ENCODE measurements at places on chromosomes 11 and 22. TPM values are rescaled to one million over a fixed set of nuclear protein-coding genes. Genes with fewer than 3 reads are reported as not detected.

GGTLC2 gene
- not detected for total RNA-seq

ZNF280B gene
- 3.3 TPM for total RNA-seq

SCUBE2 gene
- total RNA-seq: 0.43 TPM

RIMBP3C gene
- total RNA-seq: not detected

GRIK4 gene
- 0.06 TPM for total RNA-seq

SLC2A11 gene
- 14.3 TPM for total RNA-seq

CTSC gene
- total RNA-seq: 219 TPM

- DNase-seq: no peak
These were observed 14.9 kb downstream of the FZD4 start for GRCh38 chr11:86940122-86940777.

DNA sequence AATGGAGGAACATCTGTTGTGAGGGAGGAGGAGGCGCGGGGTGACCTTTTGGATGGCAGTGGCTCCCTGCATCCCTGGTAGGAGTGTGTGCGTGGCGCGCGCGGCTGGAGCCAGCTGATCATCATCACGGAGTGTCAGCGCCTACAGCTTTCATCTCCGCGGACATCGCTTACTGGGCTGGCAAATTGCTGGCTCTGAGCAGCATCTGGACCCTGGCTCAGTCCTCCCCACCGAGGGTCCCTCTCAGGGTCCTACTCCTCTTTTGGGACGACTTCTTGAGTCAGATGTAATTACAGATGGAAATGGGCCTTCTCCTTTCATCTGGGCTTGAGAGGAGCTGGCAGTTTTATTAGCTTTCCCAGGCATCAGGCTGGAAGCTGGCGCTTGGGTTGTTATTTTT is 85.3 kb downstream of the CACNA1I start:
- no peak for DNase-seq

- DNase-seq: no peak
These were observed 3.0 kb downstream of the KIF18A start for GRCh38 chr11:28104984-28105383.

GRCh38 chr11:35141571-35141971 is 2.6 kb downstream of the CD44 start:
- DNase-seq: no peak

GRCh38 chr11:133947321-133947756 is 9.4 kb downstream of the IGSF9B start:
- no peak for DNase-seq

DNA sequence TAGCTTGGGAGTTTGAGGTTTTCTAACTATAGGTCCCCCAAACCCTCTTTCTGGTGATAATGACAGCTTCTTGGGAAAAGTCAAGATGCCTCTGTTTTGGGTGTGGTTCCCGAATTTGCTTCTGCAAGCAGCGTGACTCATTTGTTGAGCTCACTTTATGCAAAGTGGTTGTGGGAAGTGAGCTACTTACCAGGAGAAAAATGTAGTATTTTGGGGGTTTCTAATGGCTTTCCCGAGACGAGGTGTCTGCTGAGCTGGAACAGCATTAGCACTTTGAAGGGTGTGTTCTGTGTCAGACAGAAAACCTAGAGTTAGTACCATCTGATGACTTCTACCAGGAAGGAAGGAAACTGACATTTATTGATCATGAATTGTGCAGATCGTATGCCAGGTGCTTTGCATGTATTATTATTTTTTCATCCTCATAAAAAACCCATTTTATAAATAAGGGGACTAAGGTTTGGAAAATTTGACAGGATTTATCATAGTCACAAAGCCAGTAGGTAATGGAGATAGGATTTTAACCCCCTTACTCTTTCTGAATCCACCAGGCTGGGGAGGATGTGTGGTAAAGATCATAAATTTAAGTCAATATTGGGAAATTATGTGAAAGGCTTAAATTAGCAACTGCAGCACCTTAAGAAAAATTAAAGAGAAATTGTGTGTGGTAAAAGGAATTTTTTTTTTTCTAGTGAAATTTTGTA is 108.8 kb upstream of the CD44 start:
- DNase-seq: no peak

DNA sequence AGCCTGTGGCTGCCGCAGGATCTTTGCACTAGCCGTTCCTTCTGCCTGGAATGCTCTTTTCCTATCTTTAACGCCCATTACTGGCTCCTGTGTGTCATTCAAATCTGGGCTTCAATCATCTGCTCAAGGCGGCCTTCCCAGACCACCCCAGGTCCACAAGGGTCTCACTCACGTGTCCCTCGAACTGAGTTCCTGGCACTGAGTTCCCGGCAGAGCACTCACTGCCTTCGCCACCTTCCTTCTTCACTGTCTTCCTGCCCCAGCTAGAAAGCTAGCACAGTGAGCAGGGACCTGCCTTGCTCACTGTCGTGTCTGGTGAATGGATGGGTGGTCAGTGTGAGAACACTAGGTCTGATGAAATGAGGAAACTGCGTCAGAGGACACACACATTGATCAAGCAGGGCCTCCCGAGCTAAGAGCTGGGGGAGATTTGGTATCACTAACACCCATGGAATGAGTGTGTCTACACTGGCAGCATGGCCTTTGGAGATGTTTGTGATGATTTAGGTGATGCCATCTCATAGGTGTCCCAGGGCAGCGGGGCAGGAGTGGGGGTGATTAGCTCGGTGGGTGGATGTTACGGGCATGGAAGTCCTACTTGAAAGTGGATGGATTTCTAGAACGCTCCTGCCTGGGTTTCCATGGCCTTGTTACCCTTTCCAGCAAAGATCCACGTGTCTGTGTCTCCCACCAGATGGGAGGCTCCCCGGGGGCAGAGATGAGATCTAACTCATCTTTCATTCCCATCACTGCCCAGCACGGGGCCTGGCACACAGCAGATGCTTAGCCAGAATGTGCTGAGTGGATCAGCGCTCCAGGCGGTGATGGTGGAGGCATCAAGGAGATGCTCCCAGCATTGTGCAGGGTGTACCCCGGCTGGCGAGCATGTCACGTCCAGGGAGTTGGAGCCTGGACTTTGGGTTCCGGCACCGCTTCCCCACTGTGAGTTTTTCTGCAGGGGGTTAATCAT is 64.5 kb downstream of the SHISAL1 start:
- DNase-seq: no peak

DNA sequence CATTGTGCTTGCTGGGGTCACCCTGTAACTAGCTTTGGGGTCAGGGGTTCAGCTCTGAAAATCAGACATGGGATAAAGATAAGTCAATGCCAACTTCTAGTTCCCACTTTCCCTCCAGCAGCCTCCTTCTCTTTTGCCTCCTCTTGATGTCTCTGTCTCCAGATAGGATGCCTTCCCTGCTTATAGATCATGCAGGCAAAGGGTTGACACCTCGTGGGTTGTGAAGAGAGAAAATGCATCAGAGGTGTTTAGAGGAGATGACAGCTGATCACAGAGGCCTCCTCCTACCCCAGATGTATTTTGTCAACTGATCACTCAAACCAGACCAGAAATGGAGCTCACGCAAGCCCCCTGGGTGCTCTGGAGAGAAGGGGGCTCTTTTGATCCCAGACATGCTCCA is 337.8 kb downstream of the BUD13 start:
- no peak for DNase-seq

GRCh38 chr11:3970108-3970507 is 114.6 kb downstream of the STIM1 start:
- DNase-seq: no peak

- no peak for DNase-seq
These were observed 53.9 kb upstream of the ANO1 start for GRCh38 chr11:70024036-70024772.

GRCh38 chr11:1481483-1481825 is 5.1 kb downstream of the MOB2 start:
- DNase-seq: no peak

DNA sequence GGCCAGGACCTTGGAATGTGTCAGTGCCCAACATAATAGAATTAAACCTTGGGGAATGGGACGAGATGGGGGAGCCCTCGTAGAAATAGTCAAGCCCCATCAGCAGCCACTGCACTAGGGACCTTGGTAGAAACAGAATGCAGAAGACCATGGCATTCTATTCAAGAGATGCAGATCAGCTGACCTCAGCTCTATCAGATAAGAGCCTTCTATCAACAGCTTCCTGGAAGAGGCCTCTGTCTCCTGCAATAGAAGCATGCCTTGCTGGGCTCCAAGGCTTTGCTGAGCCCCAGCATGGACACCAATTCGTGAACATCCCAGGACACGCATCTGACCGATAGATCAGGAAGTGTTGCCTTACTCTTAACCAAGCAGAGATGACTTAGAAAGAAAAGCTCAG is 27.5 kb upstream of the FLI1 start:
- DNase-seq: no peak

- DNase-seq: no peak
These were observed 885 bp downstream of the TRMU start for GRCh38 chr22:46336119-46337078.

DNA sequence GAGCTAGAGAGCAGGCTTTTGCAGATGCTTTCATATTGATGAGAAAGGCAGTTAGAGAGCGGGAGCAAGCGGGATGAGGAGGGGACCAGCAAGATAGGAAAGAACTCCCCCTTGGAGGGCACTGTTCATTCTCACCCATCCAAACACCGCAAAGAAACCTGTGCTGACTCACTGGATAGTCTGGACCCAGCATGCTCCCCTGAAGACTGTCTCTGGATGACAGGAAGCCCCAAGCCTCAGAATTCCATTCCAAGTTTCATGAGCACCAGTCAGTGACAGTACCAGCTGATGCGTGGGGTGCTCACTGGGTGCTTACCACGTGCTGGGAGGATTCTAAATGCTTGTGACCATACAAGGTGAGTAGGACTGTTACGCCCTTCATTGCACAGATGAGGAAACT is 34.2 kb downstream of the MICAL3 start:
- DNase-seq: no peak

- DNase-seq: no peak
These were observed 88.9 kb upstream of the TOP3B start for GRCh38 chr22:22071455-22071854.

Measured in epithelial cell of proximal tubule (primary cell).